ENCODE measurements at places on chromosomes 12 and 14.

- peak; percentile 88 for DNase-seq
These were observed 124.8 kb upstream of the MAP1LC3B2 start for GRCh38 chr12:116434155-116435011.

- DNase-seq = no peak
These were observed 185.8 kb downstream of the SLC15A4 start for GRCh38 chr12:128637642-128638606.

GRCh38 chr14:32304296-32304695 is 24.8 kb upstream of the AKAP6 start:
- no peak for DNase-seq

GRCh38 chr12:17528394-17528793 is 561.6 kb downstream of the RERGL start:
- DNase-seq = no peak

DNA sequence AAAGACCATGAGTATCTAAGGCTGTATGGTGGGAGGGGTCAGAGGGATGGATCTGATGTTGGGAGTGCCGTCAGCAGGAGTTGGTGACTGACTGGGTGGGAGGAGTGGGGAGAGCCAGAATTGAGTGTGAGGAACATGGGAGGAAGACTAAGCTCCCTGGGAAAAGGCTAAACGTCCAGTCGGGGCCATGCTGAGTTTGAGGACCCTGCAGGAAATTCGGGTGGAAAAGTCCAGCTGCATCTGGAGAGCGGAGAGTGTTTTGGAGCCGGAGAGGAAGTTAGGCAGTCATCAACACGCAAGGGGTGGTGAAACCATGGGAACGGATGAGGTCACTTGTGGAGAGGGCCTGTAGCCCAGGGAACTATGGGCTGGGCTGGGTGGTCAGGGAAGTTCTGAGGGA is 60.9 kb downstream of the ELK3 start:
- DNase-seq = no peak

- DNase-seq = no peak
These were observed 13.5 kb downstream of the C12orf71 start for GRCh38 chr12:27068863-27069262.

DNA sequence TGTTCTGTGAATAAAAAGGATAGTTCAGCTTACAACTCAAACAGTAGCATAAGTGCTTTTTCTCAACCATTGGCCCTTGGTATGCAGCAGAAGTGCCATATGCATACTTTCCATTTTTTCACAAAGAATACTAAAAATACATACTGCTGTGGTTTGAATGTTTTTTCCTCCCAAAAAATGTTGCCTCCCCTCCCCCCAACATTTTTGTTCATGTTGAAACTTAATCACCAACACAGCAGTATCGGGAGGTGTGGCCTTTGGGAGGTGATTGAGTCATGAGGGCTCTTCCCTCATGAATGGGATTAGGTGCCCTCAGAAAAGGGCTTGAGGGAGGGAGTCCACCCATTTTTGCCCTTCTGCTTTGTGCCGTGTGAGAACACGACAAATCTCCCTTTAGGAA is 198.6 kb downstream of the ESR2 start:
- DNase-seq = no peak

GRCh38 chr12:32076941-32077340 is 29.7 kb upstream of the BICD1 start:
- no peak for DNase-seq

DNA sequence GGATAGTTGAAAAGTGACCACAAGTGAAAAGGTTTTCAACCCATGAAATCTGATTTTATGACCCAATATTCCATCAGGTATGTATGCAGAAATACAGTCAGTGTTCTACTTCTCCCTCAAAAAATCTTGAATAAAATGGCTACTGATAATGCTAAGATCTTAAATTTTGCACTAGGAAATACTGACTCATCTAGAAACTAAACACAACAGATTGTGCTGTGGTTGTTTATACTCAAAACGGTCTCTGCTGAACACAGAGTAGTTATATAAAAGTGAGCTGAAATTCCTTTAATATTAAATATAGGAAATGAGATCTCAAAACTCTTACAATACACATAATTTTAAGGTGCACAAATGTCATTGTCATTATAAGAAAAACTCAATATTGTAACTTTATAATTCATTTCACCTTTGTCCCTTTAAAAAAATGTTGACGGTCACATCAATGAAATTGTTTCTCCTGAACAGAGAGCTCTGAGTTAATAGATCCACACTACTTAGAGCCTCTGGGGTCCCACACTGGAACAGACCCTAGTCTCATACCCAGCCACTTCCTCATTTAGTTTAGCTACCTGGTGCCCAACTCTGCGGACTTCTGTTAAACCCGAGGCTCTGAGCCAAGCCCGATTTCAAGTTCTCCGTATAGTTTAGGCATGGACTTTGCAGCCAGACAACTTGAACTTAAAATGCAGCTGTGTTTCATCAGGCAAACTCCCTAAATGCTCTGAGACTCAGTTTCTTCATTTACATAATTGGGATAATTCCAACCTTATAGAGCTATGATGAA is 9.3 kb downstream of the COCH start:
- DNase-seq = no peak

- no peak for DNase-seq
These were observed 79.0 kb downstream of the SLC25A21 start for GRCh38 chr14:37093364-37093763.

DNA sequence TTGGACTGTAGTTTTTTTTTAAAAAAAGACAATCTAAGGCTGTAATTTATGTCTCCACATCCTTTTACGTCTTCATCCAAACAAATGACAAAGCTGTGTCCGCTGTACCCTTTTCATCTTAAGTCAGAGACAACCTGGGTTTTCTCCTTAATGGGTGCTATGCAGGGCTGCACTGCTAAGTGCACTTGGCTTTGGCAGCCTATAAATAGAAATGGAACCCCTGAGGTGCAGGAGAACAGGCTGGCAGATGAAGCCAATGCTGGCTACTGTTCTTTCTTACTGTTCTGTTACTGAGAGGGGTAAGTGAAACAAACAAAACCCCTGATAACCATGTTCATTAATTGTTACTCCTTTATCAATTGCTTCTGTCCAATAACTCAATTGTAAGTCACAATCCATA is 47.1 kb upstream of the KICS2 start:
- DNase-seq = no peak

- DNase-seq = no peak
These were observed 687 bp downstream of the RAB35 start for GRCh38 chr12:120115692-120116440.

GRCh38 chr14:28577187-28577586 is 189.4 kb upstream of the FOXG1 start:
- no peak for DNase-seq

DNA sequence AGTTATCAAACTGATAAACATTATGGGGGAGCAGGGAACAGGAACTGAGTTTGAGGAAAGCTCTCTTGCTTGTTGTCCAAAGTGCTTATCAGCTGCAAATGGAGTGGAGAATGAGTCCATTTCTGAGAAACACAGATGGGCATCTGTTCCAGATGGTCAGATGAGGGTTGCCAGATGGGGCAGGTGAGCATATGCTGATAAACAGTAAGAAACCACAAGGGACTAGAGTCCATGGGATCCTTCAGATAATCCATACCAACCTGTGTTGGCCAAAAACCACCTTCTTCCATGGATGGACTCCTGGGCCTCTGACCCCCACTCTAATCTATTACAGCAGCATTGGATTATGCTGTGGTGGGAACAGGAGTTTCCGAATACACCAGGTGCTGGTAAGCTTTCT is 38.3 kb downstream of the GNS start:
- no peak for DNase-seq

GRCh38 chr14:70999117-70999516 is 91.9 kb downstream of the PCNX1 start:
- no peak for DNase-seq

- peak; percentile 86 for DNase-seq
These were observed 21.8 kb upstream of the KRT78 start for GRCh38 chr12:52870361-52871290.

DNA sequence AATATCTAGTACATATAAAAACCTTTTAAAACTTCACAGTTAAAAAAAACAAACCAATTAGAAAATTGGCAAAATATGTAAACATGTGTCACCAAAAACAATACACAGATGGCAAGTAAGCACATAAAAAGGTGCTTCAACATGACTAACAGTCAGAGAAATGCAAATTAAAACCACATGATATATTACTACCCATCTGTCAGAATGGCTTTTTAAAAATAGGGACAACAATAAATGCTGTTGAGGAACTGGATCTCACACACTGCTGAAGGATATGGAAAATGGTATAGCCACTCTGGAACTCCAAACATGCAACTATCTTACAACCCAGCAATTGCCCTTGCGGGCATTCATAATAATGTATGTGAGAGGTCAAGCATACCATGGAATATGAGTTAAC is 1153.6 kb downstream of the FLRT2 start:
- no peak for DNase-seq

GRCh38 chr12:26122681-26123481 is 2.0 kb downstream of the BHLHE41 start:
- peak; percentile 81 for DNase-seq

- DNase-seq = no peak
These were observed 101.6 kb upstream of the KRAS start for GRCh38 chr12:25352083-25352918.

GRCh38 chr14:94042433-94043091 is 16.4 kb downstream of the OTUB2 start:
- no peak for DNase-seq

DNA sequence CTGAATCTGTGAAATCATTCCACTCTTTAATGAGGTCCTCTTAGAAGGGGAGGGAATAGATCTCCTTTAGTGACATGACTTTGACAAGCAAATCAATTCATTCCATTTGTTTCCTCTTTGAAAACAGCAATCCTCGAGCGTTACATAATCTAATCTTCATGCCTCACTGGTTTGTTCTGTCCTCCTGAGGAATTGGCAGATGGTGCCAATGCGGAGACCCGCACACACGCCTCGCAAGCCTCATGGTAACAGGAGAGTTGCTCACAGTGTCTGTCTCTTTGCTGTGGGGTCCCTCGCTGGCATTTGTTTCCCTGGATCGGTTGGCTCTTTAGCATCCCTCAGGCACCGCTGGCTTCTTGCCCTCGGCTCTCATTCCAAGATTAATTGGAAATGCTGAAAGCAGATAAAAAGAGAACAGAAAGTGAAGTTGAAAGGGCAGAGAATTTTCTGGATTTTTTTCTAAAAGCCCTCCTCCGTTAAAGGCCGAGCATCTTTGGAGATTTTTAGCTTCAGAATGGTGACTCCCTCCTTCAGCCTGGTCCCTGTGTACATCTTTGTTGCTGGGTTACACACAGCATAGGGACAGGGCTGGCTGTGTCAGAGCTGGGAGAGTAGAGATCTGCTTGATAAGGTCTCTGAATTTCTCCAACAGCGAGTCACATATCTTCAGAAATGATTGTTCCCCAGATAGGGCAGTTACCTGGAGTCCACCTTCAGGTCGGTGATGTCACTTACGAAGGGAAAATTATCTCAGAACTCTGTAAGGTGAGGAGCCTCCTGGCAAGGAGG is 10.1 kb upstream of the CABP1 start:
- no peak for DNase-seq

DNA sequence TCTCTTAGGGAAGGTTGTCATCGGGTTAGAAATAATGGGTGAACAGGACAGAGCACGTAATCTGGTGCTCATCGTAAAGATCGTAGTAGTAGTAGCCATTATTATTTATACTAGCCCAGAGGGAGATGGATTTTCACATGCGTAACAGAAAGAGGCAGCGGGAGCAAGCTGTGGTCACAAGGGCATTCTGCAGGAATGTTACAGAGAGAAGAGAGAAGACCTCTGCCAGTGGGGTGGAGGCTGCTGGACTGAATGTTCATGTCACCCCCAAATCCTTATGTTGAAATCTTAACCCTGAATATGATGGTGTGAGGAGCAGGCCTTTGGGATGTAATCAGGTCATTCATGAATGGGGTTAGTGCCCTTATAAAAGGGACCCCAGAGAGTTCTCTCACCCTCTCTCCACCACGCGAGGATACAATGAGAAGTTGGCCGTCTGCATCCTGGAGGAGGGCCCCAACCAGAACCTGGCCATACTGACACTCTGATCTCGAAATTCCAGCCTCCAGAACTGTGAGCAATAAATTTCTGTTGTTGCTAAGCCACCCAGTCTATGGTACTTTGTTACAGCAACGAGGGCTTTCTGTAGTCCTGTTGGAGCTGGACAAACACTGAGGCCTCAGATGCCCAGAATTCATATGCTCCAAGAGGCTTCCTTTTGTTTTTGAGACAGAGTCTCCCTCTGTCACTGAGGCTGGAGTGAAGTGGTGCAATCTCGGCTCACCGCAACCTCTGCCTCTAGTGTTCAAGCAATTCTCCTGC is 131.2 kb upstream of the MED13L start:
- DNase-seq = no peak

DNA sequence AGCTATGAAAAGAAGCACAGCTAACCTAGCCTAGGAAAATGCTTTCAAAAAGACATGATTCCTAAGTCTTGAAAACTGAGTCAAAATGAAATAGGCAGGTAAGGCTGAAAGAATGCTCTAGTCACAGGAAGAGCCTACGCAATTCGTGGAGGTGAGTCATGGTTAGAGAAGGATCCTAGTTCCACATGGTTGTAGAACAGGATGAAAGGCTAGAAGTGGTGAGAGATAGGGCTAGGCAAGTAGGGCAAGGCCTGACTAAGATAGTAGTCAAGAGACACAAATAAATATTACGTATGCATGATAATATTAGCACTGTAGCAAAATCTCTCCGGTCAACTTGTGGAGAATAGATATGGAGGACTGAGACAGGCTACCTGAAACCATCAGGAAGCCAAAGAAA is 47.2 kb downstream of the PLCZ1 start:
- no peak for DNase-seq

GRCh38 chr12:105041186-105041585 is 43.1 kb downstream of the ALDH1L2 start:
- no peak for DNase-seq

DNA sequence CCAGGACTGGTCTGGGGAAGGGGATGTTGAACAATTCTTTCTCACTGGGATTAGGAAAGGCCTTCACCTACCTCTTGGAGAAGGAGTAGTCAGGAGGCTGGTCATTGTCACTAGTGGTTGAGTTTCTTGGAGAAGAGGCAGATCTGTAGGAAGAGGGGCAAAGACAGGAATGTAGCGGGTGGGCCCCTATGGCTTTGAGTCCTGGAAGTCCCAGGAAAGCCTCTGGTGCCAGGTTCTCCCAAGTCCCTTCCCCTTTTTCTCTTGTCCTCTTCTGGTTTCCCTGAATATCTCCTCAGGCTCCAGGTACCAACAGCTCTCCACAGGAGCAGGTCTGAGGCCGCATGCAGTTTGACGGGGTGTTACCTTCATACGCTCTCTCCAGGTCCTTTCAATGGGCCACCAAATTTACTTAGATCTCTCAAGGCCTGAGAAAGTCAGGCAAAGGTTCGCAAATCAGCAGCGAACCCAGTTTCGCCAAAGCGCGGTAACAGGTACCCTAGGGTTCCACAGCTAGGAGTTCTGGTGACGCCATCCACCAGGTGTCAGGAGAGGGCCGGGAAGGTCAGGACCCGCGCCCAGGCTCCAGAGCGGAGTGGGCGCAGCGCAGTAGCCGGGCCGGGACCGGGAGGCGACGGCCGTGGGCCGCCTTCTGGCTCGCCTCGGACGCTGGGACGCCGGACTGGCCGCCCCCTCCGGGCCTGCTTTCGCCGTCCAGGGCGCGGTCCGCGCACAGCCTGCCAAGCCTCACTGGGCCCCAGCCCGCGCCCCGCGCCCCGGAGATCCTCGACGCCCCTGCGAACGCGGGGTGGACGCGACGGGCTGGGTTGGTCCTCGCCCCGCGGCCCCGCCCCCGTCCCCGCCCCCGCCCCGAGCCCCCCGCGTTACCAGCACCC is 795 bp downstream of the SMAGP start:
- peak; percentile 62 for DNase-seq

GRCh38 chr12:4289231-4289878 is 15.8 kb downstream of the CCND2 start:
- DNase-seq = no peak
